Activated CD4-positive, alpha-beta T cell treated with anti-CD3 and anti-CD28 coated beads, Interleukin-2, amount 50 U/mL, for 24 hours (primary cell): ENCODE measurements at places on chromosomes 1 and 21.

DNA sequence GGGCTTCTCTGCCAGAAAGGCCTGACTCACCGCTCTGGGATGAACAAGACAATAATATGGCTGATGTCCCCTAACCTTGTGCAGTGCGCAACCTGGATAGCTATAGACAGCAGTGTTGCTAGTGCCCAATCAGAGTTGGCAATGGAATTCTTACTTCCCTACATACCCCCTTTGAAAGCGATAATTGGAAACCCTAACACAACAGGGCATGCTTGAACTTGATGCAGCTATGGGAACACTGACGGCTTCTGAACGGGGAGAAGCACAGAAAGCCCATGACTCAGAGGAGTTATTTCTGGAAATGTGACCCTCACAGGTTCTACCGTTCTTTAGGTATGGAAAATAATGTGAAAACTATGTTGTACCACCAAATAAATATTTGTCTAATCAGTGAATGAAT lies 200.6 kb downstream of the TRABD2B start:
- no peak for DNase-seq

- DNase-seq = no peak
These were observed 14.8 kb upstream of the ZDHHC18 start for GRCh38 chr1:26811708-26812107.

GRCh38 chr21:15276243-15276642 lies 211.4 kb upstream of the NRIP1 start:
- no peak for DNase-seq

DNA sequence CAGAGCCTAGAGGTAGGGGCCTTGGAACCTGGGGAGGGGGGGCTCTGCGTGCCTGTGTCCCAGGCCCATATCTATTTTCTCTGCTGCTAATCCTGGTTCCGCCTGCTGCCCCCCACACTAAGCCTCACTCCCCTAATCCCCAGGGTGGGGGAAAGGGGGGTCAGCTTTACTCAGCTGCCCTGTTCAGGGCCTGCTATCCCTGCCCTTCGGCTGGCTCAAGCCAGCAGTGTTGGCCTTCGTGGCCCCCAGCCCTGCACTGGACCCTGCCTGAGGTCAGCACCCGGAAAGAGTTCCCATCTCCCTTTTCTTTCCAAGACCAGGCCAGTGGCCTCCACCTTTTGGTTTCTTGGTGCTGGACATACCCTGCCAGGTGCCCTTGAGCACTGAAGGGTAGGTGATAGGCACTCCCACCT lies 8.4 kb downstream of the ZBTB7B start:
- DNase-seq = no peak

- no peak for DNase-seq
These were observed 97.7 kb downstream of the AJAP1 start for GRCh38 chr1:4752059-4752458.

- no peak for DNase-seq
These were observed 4.0 kb downstream of the PRELP start for GRCh38 chr1:203479646-203480045.

DNA sequence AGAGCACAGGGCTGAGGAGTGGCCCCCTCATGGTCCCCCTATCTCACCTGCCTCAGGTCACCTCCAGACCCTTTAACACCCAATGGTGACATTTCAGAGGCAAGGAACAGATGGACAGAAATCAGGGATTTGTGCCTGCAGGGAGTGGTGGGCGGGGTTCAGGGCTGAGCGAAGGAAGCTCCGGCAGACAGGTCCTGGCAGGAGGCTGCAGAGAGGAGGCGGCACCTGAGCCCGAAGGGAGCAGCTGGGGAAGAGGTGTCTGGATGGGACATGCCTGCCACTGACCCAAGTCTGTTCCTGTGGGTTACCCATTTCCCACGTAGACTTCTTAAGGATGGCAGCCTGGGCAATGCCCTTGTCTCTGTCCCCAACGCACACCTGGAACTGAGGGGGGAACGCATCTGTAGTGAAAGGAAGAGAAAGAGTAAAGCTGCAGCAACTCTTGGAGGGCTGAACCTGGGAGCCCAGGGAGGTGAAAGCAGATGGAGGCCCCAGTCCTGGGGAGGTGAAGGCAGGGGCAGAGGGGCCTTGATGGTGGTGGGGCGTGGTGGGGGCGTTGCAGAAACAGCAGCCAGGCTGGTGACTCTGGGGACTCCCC lies 61.6 kb upstream of the ADARB1 start:
- no peak for DNase-seq

- DNase-seq = no peak
These were observed 1.7 kb downstream of the TOR3A start for GRCh38 chr1:179083533-179083932.

GRCh38 chr1:179952186-179952585 lies 2.4 kb upstream of the CEP350 start:
- no peak for DNase-seq

- DNase-seq = no peak
These were observed 185.2 kb downstream of the VPS13D start for GRCh38 chr1:12415038-12415466.

- DNase-seq = no peak
These were observed 34.3 kb downstream of the AMY1C start for GRCh38 chr1:103783944-103784377.

DNA sequence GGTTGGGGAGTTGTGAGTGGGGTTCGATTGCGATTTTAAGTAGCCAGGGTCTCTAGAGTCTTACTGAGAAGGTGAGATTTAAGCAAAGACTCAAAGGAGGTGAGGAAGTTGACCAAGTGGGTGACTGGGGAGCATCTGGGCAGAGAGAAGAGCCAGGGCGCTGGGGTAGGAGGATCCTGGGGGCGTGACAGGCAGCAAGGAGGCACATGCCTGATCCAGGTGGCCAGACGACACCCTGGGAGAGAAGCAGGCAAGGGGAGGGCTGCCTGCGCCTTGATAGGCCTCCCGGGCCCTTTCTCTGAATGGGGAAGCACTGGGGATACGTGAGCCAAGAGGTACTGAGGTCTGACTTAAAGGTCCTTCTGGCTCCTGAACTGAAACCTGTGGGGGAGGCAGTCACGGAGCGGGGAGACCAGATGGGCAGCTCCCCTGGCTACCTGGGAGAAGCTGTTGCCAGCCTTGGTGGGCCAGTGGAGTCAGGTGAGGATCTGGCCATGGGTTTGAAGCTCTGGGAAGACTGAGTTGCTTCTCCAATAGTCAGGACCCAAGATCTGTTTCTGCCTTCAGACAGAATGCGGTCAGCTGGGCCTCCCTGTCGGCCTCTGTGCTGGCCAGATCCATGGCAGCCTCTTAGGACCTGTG lies 5.4 kb downstream of the ZBTB48 start:
- DNase-seq = no peak

- no peak for DNase-seq
These were observed 3.0 kb downstream of the OLFM3 start for GRCh38 chr1:101993710-101994109.

- no peak for DNase-seq
These were observed 441.9 kb upstream of the ADGRL4 start for GRCh38 chr1:79448426-79448825.

GRCh38 chr1:30311749-30312148 lies 411.6 kb downstream of the MATN1 start:
- no peak for DNase-seq

GRCh38 chr21:33993286-33994231 lies 78.0 kb upstream of the ATP5PO start:
- DNase-seq = no peak

DNA sequence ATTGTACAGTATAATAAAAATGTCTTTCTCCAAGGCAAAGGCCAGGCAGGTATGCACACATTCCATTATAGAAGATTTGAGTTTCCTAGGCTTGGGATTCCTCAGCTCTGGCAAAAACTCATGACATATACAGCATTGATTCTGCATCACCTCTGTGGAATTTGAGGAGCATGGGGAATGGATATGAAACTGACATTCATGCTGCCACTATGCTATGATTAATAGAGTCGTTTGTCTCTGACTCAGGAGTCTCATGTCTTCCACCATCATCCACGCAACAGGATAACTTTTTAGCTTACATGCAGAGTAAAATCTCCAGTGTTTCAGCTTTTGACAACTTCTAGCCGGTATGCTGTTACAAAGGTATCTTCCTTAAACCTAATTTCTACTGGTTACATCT lies 49.8 kb upstream of the ADORA3 start:
- DNase-seq = no peak

DNA sequence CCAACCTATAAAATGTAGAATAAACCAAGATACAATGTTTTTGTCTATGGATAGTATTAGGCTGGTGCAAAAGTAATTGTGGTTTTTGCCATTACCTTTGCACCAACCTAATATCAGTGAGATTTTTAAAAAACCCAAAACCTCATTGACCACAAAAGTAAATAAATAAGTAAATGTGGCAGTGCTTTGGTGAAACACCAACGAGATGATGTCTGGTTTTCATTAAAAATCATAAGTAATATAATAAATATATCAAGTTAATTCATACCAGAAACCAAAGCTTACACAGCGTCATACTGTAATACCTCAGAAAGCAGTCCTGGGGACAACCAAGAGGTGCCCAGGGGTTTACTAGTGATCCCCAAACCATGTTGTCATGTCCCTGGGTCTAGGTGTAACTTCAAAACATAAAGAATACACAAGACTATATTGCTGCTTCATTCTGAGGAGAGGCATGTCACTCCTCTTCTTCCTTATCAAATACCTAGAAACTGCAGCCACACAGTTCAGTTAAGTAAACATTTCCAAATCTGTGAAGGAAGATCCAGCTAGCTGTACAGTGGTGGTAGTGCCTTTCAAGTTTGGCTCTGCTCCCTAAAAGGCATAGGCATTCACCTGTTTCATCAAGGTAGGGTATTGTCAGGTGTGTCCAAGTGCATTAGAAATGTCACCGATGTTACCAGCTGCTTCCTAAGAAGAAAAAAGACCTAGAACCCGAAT lies 51.6 kb upstream of the ZC3H11B start:
- no peak for DNase-seq

- DNase-seq = no peak
These were observed 153.3 kb upstream of the C8B start for GRCh38 chr1:57118948-57119603.

DNA sequence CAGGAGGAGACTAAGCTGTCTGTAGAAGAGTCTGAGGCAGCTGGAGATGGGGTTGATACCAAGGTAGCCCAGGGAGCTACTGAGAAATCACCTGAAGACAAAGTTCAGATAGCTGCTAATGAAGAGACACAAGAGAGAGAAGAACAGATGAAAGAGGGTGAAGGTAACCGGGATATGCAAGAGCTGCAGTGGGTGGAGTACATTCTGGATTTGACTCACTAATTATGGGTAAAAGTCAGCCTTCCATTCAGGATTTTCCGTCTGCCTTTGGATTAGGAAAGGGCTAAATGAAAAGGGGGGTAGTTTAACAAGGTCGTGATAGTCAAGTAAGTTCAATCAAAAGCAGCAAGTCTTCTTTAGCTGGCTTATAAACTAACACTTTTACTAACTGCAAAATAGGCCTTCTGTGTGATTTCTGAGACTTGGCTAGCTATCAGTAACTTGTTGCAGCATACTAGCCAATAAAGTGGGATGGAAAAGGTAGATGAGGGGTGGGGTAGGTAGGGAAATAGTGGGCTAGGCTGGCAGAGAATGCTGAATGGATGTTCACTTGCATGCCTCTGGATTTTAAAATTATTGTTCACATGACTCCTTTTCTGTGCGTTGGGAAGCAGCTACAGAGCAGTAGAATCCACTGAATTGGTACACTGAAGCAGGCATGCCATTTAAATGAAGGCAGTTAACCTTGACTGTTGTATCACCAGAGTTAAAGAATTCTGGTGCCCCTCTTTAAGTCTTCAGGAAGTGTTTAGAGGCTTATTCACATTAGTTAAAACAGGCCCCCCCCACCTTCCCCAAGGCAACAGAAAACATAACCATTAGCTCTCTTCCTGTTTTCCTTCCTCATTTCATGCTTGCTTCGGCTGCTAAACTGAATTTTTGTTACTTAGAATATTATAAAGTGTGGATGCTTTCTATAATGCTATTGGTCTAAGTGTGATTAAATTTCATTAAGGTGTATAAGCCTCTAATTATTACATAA lies 15.4 kb downstream of the CCDC17 start:
- no peak for DNase-seq

DNA sequence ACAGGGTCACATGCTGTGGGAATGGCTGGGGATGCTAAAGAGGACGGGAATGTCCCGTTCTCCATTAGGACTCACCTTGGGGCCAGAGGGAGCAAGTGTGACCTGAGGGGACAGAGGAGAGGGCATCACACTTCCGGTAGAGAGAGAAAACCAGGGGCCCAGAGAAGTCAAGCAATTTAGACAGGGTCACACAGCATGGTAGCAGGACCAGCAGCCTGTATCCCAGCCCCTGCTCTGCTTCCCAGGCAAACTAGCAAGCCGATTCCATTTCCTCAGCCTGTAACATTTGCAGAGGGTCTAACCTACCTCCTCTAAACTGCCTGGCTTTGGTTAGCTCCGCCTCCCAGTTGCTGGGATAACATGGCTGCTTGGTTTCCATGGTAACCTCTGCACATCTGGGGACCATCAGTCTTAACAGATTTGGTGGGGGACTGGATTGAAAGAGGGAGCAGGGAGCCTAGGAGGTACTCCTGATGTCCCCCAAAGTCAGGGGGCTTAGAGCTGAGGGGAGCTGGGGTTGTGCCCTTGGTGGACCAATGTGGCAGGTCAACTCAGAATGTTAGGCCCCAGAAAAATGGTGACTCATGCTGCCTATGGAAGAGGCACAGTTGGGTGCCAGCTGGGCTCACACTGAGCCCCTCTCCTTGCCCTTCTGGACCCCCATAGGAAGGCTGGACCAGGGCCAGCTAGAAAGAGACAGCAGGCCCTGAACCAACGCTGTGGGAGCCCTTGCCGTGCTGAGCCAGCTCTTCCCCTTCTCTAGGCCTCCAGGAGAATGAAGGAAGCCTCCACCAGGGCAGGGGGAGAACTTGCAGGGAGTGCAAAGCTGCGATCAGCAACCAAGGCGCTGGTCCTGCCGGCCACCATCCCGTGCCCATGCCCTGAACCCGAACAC lies 9.5 kb downstream of the COL16A1 start:
- no peak for DNase-seq

DNA sequence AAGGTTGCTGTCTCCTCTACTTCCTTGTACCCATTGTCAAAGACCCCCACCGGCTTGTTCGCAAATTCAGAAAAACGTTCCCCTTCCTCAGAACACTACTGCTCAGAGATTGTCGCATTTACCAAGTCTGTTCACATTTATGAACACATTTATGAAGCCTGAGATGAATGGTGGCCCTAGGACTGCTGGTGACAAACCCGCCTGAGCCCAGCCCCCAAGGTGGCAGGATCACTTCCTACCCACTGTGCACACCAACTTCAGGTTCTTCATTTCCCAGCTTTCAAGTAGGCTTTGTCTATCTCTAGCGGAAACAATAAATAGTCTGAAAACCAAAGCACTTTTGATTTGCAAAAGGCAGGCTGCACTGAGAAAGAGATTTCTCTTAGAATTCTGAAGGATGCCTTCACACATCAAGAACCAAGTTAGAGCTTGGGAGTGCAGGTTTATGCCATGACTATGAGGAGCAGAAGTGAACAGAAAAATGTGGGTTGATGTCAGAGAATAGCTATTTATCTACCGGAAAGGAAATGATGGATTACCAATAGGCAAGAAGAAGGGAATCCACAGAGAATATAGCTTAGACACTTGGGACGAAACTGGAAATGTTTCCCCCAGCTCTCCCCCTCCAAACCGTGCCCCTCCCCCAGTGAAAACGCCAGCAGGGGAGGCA lies 200.5 kb downstream of the TOMM20 start:
- no peak for DNase-seq

- DNase-seq = no peak
These were observed 100.6 kb downstream of the DISC1 start for GRCh38 chr1:231727171-231727570.

- DNase-seq = no peak
These were observed 114.0 kb upstream of the VANGL1 start for GRCh38 chr1:115527746-115528145.

- no peak for DNase-seq
These were observed 14.7 kb upstream of the NBPF11 start for GRCh38 chr1:148166558-148167492.
